Sciatic nerve (tissue), 2 donors: ENCODE measurements at places on chromosomes 6 and 20. TPM values are rescaled to one million over a fixed set of nuclear protein-coding genes. Genes with fewer than 3 reads are reported as not detected.

CFAP61 gene
- 0.40 TPM for total RNA-seq

SPATA25 gene
- 2.8 TPM for total RNA-seq

RANBP9 gene
- 41.8 TPM for total RNA-seq

- no peak for DNase-seq
These were observed 335.8 kb upstream of the FLRT3 start for GRCh38 chr20:14673164-14673563.

- DNase-seq: no peak
These were observed 92.6 kb downstream of the CDC5L start for GRCh38 chr6:44480097-44480541.

DNA sequence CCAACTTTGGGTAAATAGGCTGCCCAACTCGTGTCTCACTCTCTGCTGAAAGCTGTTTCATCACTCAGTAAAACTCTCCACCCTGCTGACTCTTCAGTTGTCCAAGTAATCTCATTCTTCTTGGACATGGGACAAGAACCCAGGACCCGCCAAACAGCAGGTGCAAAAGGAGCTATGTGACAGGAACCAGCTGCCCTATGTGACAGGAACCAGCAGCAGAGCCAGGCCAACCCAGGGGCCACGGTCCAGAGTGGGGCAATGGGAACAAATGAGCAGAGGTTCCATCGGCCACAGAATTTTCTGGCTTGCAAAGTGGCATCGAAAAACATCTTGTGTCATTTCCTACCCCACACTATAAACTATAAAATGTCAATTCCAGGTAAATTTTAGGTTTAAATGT is 56.5 kb downstream of the MOXD1 start:
- DNase-seq: no peak

DNA sequence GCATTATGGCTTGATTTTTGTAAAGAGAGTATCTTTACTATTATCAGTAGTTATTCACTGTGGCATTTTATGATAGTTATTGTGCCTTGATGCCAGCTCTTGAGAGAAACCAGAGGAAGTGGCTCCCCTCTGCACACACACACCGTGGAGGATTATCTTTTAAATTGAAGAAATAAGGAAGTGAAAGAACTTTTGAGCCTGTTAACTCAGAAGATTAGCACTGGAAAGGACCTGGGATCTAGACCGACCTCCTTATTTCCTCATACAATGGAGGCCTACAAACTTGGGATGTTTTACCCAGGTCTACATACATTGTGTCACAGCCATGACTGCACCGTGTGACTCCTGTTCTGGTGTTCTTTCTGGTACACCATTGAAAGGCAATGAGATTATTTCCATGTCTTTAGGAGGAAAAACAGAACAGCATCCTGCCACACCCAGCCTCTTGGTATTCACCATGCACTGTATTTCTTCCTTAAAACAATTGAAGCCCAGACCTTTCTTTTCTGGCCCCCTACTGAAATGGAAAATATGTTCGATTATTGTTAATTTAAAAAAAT is 40.6 kb downstream of the HECA start:
- no peak for DNase-seq

GRCh38 chr6:105616521-105616920 is 213.6 kb upstream of the PREP start:
- no peak for DNase-seq

DNA sequence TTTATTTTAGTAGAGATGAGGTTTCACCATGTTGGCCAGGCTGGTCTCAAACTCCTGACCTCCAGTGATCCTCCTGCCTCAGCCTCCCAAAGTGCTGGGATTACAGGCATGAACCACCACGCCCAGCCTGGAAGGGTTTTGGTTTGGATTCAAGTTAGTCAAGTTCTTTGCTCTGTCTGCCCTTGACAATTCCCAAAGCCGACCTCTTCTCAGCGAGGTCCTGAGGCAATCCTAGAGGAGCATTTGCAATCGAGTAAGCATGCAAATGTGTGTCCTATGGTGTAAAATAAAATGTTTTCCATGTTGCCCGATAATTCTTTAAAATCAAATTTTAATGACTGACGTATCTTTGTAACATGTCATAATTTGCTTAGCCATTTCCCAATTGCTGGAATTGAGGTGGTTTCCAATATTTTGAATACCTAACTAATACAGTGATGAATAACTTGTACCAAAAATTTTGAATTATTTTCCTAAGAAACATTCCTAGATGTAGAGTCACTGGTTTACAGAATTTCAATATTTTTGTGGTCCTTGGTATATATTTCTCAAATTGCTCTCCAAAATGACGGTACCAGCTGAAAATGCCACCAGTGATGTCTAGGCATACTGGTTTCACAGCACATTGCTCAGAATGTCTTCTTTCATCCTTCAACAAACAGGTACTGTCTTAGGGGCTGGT is 38.7 kb downstream of the GTF2H5 start:
- no peak for DNase-seq
